ENCODE measurements at places on chromosomes 1 and 21.

DNA sequence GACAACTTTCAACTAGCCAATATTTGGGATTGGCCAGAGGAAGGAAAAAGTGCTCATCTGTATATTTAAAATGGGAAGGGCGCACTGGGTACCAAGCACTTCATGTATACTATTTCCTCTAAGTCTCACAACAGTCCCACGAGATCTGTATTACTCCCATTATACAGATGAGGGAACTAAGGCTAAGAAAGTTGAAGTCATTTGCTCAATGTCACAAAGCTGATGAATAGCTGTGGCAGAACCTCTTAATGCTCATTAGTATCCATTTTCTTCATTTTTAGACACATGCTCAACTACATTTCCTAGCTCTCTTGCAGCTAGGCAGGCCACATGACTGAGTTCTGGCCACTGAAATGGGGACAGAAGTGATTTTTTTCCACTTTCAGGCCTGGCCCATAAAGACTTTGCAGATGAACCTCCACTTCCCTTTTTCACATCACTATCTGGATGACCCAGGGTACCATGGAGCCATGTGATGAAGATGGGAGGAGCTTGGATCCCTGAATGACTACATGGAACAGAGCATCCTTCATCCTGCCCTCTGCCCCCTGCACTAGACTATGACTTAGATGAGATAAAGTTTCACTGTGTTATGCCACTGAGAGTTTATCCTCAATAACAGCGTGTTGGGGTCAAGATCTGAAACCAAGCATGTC lies 31.8 kb downstream of the ATF3 start:
- DNase-seq = no peak

GRCh38 chr1:19401535-19401889 lies 83.8 kb downstream of the CAPZB start:
- no peak for DNase-seq

DNA sequence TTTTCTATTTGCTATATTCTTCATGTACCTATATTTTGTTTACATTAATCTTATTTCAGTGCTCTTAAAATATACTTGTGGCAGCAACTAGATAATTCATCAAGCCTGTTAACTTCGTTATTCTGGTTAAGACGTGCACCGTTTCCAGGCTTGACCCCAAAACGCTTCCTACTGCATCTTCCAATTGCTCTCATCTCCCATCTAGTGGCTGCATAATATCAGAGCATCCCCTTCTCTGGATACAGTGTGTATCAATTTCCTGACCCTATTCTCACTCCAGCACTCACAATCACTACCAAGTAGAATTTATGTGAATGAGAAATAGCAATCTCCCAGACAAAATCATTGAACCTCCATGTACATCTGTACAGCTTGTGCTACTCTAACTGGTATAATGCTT lies 1280.3 kb upstream of the B3GALT2 start:
- DNase-seq = no peak

- peak; percentile 32 for DNase-seq
These were observed 3.8 kb downstream of the RNF186 start for GRCh38 chr1:19811206-19811851.

DNA sequence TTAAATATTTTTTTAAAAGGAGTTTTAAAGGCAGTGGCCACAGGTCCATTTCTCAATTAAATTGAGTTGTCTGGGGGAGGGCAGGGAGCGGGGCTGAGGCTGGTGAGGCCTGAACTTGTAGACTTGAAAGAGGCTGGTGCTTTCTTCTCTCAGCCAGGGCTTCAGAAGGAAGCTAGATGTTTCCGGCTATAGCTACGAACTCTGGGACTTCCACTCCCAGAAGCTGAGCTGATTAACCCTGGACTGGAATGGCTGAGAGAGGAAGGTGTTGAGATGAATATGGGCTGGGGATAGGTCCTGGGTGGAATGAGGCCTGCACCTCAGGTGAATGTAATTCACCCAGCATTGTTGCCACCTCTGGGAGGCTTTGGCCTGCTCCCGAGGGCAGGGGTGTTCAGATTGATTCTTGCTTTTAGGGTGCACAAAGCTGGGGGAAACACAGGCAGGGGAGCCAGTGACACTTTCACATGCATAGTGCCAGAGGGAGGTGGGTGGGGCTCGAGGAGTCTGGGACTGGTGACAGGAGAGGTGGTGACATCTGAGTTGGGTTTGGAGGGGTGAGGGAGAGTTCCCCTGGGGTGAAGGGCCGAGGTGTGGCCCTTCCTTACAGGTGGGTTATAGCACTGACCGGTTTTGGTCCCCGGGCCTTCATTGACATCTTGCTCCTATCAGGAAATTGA lies 18.2 kb downstream of the LDLRAP1 start:
- DNase-seq = no peak

- no peak for DNase-seq
These were observed 33.1 kb upstream of the SELENON start for GRCh38 chr1:25766721-25767436.

DNA sequence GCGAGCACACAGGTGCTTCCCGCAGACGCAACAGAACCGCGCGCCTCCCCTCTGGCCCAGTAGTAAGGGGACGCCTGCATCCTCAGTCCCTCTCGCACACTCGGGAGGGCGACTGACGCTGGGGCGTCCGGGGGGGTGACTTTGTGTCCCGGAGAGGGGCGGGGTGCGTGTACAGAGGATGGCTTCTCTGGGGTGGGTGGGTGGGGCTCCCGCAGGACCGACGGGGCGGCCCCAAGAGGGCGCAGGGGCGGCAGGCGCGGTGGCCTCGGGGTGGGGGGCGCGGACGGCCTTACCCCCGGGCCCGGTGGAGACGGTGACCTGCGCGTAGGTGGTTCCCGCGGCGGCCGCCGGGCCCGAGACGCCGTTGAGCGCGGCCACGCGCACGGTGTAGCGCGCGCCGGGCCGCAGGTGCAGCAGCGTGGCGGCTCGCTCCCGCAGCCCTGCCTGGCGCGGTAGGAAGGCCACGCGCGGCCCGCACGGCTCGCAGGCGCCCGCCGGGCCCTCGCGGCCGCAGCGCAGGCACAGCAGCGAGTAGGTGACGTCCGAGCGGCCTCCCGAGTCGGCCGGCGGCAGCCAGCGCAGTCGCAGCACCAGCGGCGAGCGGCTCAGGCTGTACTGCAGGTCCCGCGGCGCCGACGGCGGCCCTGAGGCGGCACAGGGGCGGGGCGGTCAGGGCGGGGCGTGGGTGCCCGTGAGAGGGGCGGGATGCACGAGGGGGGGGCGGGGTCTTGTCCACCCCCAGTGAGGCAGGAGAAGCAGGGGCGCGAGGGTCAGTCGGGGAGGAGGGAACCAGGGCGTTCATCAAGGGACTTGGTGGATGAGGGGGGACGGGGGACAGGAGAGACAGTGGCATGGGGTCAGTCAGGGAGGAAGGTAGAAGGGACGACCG lies 12.1 kb downstream of the EPHA10 start:
- no peak for DNase-seq

DNA sequence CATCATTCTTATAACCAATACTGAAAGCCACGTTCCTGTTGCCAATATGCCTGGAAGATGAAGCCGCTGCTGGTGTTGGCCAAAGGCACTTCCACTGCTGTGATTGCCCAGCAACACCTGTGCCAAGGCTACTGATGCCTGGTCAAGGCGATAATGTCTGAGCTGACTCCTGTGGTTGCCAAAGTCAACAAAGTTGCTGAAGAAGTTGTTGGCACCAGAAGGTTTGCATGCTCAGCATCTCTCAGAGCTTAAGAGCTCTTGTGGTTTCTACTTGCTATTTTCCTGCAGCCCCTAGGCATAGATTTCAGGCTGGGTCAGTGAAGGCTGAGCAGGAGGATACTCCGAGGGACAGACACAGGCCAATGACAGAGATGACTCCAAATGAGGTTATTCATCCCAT lies 63.4 kb upstream of the RAB3GAP2 start:
- no peak for DNase-seq

DNA sequence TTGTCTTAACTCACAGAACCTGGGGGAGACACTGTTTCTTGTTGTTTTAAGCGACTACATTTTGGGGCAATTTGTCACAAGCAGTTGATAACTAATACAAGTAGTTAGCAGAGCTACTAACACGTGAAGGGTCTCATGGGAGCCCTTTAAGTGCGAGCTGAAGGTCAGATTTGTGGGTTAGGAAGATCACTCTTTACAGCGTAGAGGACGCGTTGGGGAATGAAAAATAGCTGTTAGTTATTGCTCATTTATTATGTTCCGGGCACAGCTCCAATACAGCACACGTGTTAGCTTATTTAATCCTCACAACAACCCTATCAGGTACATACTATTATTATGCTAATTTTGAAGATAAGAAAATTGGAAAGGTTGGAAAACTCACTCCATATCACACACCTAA lies 95.9 kb downstream of the ACTL8 start:
- DNase-seq = no peak

DNA sequence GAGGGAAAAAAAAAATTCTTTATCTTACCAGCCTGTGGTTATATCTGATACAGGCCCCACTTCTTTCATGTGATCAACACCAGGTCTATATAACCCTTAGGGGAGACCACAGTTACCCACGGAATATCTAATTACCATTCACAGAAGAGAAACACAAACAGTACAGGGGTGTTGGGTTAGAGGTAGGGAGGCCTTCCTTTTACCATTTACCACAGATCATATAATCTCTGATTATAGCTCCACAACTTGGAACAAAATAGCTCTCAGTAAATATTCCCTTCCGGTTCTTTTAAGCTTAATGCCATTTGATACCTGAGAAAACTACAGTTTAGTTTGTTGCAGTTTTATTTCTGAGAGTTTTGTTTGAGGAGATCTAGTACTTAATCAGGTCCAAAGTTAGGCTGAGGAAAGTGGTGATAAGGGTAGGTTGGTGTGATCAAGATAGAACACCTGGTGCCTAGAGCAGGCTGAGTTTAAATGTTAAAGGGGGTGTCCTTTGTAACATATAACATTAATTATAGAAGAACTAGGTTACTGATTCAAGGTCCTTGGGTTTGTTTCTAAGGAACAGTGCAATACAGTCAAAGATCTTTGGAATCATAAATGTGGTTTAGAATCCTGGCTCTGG lies 14.1 kb downstream of the EPB41 start:
- DNase-seq = no peak

GRCh38 chr1:30519201-30519763 lies 204.1 kb downstream of the MATN1 start:
- DNase-seq = no peak

DNA sequence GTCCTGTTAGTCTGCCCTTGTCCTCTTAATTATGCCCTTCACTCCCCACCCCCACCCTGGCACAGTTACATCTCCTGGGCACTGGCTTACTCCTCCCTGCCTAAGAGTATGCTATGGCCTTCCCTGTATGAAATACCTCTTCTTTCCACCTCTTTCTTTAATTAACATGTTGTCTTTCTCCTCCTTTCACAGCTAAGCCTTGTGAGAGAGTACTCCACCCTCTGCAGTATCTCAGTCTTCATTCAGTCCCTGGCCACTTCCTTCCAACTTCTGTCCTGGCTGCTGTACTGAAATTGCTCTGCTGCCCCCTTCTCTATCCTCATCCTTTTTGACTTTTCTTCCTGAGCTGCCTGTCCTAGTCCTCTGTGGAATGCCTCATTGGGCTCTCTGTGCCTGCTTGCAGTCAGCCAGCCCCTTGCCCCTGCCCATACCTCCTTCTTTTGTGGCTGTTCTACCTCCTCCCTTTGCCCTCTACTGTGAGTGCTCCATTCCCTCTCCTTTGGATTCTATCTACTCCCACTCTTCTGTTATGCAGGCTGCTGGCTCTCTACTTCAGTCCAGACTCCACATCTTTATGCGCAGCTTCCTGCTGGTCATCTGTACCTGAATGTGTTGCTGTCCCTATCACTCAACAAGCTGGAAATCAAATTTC lies 8.3 kb downstream of the NOS1AP start:
- no peak for DNase-seq

GRCh38 chr1:203035111-203036000 lies 9.1 kb downstream of the PPFIA4 start:
- no peak for DNase-seq

GRCh38 chr1:156070548-156070947 lies 9.6 kb downstream of the RAB25 start:
- DNase-seq = no peak

- DNase-seq = no peak
These were observed 68.6 kb downstream of the MDM4 start for GRCh38 chr1:204584699-204585372.

- DNase-seq = no peak
These were observed 30.0 kb downstream of the DNASE2B start for GRCh38 chr1:84428235-84428634.

DNA sequence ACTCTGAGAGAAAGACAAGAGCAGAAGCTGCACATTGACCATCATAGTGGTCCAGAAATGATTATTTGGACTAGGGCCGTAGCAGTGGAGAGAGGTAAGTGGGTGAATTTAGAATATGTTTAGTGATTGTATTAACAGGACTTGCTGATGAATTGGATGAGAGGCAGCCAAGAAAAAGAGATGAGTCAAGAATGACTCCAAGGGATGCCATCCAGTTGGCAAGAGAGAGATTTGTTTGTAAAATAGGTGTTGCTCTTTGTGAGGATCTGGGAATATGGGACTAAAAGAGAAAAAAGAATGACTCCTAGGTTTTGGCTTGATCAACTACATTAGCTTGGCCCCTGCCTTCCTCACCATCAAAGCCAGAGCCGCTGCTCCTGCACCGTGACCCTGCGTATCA lies 54.2 kb upstream of the ARTN start:
- DNase-seq = no peak

DNA sequence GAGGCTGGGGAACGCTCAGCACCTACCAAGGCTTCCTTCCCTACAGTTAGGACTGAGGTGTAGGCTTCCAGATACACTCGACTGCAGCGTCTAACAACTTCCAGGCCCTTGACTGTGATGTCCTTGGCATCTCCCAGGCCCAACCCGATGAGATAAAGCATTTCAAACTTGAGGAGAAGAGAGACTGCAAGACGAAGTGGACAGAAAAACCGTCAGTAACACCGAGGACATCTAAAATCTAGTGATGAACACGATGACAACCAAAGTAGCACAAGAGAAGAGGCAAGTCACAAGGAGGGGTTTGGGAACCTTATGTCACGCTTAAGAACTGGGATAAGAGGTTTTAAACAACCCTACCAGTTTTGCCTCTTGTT lies 314 bp downstream of the DPH5 start:
- no peak for DNase-seq

GRCh38 chr1:66444438-66445265 lies 89.3 kb upstream of the SGIP1 start:
- DNase-seq = no peak

DNA sequence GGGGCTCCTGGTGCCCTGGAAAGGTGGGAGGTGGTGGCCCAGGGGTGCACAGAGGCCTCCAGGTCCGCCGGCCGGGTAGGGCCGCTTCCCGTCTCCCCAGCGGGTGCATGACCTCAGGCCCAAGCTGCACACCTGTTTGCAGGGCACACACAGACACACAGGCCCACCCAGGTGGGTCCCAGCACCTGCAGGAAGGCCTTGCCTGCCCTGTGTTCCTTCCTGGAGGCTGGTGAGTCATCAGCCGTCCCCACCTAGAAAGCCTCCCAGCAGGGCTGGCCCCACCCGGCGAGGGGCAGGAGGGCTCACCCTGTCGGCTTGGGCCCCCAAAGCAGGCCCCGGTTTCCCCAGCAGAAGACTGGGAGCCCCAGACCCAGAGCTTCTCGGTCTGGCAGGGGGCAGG lies 23.6 kb upstream of the TTLL10 start:
- no peak for DNase-seq

DNA sequence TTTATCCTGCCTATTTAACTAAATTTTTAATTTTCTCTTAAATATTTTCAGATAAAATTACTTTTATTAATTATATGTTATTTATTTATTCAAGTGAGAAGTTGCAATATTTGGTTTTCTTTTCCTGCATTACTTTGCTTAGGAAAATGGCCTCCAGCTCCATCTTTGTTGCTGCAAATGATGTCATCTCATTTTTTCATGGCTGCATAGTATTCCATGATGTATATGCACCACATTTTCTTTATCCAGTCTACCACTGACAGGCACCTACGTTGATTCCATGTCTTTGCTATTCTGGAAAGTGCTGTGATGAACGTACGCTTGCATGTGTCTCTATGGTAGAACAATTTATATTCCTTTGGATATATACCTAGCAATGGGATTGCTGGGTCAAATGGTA lies 186.9 kb upstream of the LYPLAL1 start:
- DNase-seq = no peak

All from activated T-cell treated with anti-CD3 and anti-CD28 coated beads for 1 hour (primary cell).